ENCODE measurements at places on chromosomes 16 and 17. TPM values are rescaled to one million over a fixed set of nuclear protein-coding genes. Genes with fewer than 3 reads are reported as not detected.

DNA sequence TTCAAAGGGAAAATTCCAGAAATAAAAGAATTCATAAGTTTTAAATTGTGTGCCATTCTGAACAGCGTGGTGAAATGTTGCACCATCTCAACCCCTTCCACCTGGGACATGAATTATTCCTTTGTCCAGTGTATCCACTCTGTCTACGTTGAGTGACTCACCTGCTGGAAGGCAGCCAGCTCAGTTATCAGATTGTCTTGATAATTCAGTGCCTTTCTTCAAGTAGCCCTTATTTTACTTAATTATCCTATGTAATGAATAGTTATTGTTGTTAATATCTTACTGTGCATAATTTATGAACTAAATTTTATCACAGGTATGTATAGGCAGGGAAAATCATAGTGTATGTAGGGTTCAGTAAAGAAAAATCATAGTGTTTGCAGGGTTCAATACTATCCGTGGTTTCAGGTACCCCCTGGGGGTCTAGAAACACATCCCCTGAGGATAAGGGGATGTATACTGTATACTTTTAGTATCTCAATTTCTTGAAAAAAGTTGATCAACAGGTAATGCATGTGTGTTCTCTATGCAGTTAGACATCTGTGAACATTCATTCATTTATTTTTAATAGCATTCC lies 7.7 kb upstream of the PCTP start:
- no peak for DNase-seq

DNA sequence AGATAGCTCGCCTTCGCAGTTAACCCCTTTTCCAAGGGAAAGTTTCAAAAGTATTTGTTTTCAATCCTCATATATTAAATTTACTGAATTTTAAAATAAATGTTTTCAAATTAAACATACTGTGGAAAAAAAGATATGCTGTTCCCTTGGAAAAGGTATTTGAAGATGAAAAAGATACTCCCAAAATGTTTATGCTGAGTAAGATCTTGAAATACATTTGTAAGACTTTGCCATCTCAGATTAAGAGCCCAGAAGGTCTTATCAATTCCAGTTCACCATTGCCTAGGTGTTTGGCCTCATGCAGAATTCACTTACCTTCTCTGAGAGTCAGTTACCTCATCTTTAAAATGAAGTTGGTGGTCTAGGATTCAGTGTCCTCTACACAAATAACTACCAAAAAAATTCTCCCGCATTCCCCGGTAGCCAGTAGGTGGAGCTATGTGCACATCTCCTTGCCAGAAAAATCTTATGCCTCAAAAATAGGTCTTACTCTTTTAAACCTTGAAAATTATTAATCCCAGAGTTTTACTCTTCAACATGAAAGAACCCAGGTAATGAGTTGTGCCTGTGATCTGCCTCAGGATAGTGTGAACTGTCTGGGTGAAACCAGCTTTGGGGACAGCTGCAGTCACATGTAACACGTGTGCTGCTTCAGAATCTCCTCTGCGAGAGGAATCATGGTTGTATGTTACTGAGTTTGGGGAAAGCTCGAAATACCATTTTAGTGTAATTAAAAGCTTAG lies 178.3 kb downstream of the MRTFB start:
- DNase-seq, result no peak

KCNH6 gene
- not detected for total RNA-seq

DNA sequence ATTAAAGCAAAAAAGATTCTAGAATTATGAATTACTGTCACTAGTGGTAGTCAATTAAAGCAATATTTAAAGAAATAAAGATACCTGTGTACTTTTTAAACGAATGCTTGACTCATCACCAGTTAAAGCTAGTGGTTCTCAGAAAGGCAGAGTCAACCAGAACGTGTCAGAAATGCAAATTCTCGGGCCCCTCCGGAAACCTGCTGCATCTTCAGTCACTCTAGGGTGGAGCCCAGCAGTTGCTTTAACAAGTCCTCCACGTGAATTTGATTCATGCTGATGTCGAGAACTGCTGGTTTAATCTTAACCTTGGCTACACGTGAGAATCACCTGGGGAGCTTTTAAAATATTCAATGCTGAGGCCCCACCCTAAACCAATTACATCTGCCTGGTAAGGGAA lies 169.8 kb upstream of the SDK2 start:
- no peak for DNase-seq

DNA sequence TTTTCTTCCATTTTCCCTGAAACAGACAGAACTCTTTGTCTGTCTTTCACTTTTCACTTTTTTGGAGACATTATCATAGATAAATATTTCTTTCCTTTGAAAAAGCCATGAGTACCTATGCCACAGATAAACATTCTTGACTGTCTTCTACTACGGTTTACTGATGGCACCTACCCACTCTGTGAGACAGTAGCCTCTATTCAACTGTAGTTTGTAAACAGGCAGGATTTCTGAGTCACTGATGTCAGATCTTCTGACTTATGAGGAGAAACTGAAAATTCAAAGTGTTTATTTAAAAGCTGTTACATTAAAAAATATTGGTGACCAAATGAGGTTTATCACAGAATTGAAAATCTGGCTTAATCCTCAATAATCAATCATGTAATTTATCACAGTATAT lies 658.4 kb downstream of the TOX3 start:
- DNase-seq, result no peak
